ENCODE measurements at places on chromosomes 16 and 17.

DNA sequence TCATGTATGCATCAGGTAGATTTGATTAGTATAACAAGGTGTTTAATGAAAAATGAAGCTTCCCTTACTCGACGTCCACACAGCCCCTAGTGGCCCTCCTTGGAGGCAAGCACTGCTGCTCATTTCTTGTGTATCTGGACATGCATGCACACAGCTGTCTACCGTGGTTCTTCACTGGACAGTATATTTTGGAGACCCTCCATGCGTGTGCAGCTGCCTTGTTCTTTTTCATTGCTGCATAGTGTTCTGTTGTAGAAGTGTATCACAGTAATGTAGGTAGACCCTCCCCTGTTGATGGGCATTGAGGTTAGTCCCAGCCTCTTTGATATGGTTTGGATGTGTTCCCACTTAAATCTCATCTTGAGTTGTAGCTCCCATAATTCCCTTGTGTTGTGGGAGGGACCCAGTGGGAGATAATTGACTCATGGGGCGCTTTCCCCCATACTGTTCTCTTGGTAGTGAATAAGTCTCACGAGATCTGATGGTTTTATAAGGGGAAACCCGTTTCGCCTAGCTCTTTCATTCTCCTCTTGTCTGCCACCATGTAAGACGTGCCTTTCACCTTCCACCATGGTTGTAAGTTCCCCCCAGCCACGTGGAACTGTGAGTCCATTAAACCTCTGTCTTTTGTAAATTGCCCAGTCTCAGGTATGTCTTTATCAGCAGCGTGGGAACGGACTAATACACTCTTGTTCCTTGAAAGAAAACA, 6.3 kb downstream of the CMIP start:
- no peak for DNase-seq

DNA sequence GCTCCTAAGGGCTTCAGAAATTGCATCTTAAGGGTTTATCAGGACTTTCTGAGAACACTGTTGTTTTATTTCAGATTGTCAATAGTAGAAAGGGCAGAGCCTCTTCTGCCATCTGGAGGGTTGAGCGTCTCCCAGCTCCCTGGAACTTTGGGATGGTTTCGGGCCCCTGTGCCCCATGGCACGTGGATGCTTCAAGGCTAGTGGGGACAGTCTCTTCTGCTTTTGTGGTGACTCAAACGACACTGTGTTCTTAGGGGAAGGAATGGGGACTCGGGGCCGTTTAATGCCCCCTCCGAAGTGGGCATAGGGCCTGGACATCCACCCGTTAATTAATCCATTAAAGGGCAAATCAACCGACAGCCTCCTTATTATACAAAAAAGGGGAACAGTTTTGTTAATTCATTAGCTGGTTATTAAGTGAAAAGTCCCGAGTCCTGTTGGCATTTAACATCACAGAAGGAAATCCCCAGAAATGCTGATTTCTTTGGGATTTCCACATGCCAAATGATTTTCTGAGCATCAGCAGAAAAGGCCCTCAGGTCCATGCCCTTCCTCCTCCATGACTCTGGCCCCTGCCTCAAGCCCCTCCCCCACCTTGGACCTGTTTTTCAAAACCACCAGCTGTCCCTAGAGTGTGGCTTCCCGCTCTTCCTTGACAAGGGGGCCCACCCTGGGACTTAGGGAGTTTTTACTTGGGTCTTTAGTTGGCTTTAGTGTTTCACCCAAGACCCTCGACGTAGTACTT, 68.7 kb downstream of the ARSG start:
- DNase-seq = no peak

DNA sequence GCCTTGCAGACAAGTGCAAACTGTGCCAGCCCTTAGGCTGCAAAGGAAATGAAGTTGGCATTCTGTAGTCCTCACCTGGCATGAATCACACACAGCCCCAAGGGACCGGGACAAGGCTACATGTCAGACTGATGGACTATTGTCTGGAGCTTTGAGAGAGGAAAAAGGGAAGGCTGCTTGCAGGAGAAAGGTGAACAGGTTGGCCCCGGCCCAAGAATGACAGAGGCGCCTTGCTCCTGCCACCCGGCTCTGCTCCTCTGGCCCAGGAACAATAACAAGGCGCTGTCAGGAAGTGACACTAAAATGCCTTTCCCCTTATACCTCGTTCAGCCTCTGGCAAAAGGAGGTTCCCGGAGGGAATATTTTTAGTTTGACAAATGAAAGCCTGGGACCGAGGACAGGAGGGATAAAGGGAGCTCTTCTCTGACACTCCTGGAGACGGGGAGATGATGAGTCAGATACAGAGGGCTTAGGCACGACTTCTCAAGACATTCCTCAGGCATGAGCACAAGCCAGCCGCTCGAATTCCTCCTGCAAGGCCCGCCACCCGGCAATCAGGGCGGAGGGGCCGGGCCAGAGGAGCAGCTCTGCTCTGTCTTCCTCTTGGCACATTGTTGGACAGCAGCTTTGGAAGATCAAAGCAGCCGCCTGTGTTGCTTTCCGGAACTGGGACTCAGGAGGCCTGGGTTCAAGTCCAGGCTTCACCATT, 105.8 kb downstream of the NOG start:
- no peak for DNase-seq

DNA sequence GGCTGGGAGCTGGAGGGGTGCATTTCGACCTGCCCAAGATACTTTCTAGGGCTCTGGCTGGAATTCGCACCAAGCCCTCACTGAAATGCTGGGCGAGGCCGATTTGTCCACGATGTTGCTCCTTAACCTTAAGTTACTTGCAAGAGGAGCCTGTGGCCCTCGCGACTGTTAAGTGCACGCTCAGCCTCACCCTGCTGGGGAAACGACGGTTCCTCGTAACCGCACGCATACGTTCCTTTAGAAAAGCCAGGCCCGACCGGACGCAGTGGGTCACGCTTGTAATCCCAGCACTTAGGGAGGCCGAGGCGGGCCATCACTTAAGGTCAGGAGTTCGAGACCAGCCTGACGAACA, 607 bp upstream of the NCOR1 start:
- DNase-seq = peak; percentile 1

DNA sequence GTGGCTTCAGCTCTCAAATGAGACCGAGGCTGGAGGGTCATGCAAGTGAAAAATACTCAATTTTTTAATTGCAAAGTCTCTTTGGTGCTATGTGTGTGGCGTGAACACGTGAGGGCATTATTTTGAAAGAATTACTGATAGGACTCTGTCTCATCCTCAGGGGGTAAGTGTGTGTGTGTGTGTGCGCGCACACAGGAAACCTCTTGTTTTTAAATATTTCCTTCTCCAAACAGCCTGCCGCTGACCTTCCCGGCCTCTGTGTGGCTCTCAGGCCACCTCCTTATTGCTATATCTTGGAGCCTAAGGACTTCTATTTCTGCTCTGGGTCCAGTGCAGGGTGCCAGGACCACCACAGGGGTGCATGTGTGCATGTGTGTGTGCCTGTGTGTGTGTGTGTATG, 99.7 kb downstream of the CMIP start:
- no peak for DNase-seq

- DNase-seq = no peak
These were observed 4.3 kb upstream of the GP2 start for GRCh38 chr16:20331635-20332034.

DNA sequence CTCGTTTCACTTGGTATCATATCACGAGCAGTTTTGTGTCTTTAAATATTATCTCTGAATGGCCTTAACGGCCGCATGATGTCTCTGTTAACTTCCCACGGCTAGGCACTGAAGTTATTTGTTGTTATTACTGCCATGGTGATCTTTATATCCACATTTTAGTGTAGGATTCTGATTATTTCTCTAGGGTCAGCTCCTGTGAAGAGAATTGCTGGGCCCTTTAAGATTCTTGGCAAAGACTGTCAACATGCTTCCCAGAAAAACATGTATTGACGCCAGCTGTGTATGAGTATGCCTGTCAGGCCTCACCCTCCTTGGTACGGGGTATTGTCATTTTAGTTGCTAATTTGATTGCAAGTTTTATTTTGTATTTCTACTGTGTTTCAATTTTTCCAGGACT, 263.5 kb downstream of the SNX29 start:
- no peak for DNase-seq

DNA sequence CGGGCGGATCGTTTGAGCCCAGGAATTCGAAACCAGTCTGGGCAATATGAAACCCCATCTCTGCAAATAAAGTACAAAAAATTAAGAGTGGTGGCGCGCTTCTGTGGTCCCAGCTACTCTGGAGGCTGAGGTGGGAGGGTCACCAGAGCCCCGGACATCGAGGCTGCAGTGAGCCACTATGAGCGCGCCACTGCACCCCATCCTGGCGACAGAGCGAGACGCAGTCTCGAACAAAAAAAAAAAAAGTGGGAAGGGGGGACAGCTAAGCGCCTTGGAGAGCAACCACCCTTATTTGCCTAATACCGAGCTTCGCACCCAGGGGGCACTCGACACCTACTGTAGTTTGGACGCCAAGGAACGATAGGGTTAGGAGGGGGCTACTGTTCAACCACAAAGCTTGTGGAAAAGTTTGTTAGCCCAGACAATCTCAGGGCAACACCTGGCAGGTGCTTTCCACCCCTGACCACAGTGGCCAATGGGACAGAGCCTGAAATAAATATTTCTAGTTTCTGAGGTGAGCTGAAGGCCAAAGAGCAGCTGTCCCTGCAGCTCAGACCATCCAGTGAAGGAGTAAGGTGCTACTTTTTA, 847 bp upstream of the PSMC3IP start:
- peak; percentile 54 for DNase-seq

- no peak for DNase-seq
These were observed 392.4 kb upstream of the TNRC6C start for GRCh38 chr17:77566151-77566550.

DNA sequence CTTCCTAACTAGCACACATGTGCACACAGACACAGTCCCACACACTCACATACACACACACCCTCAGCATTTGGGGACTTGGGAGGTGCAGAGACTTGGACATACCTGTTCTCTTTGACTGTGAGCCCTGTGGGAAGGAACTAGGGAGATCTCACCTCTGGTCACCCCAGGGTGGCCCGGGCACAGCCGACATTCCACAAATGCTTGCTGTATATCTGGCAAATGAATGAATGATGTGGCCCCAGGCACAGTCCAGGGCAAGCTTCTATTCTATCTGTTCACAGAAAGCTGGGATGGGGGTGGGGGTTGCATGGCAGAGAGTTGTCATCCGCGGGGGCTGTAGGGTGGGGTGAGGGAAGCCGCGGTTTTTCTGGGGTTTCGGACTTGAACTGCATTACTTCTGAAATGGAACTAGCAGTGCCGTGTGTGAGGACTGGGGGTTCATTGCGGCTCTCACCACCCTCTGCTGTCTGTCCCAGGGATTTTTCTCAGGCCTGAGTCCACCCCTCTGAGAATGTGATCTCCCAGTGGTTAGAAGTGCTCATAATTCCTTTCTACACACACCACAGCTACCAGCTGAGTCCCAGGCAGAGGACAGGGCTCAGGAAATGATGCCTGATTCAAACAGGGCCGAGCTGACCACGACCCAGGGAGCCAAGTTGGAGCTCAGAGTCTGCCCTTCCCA, 3.3 kb upstream of the RIPOR1 start:
- no peak for DNase-seq

DNA sequence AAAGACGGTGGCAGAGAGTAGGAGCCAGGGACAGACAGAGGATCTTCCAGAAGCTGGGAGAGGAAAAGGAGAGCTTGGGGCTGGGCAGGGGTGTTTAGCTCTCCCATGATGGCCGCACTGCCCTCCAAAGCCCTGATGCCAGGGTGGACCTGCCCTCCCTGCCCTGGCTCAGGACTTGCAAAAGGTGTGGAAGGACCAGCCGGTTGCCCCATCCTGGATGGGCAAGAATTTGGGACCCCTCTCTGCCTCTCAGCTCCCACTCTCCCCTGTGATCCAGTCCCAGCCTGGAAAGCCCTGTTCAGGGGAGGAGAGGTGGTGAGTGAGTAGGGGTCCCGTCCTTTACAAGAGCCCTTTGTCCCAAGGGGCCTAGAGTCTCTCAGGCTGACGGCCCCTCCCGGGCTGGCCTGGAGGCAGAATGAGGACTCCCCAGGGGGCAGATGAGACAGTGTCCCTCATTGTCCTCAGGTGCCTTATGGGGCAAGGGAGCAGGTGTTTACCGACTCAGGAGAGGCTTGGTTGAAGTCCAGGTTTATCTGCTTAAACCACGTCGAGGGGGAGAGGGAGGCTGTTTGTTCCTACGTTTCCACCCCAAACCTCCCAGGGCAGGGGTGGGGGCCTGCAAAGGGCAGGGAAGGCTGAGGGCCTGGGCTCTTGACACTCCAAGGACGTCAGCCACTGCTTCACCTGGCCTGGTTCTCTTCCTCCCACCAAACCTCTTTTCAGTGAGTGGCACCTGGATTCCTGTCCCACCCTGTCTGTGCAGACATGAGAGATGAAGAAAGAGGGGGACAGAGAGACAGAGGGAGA, 19.3 kb upstream of the ITGA3 start:
- no peak for DNase-seq

DNA sequence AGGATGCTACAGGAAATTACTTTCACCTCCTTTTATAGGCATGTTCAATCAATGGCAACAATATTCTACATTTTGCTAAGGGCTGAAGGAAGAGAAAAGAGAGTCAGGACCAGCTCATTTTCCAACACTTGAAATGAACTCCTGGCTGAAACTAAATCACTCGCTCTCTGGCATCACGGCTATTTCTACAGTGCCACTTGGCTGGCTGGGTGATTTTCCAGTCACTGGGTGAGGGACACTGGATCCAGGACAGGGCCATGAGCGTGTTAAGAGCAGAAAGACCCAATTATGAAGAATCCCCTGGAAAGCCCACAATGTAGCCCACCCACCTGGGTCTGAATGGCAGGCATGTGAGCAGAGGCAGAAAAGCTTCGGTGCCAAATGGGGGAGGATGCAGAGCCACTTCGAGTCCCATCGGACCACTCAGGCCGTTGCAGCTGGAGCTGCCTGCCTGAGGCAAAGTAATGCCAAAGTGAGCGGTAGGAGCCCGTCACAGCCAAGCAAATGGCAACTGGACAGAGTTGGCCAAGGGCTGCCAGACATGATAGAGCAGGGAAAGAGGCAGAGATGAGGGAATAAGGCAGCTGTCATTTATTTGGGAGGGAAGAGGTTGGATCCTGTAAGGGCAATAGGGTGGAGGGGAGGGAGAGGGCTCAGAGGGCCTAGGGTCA, 246.2 kb downstream of the STX8 start:
- DNase-seq = no peak

GRCh38 chr16:14013571-14014283, 57.4 kb upstream of the MRTFB start:
- DNase-seq = no peak

GRCh38 chr16:3187798-3188674, at the start of gene OR1F1:
OR1F1 (plus strand) TSS chr16:3188204.
- DNase-seq = peak; percentile 49

GRCh38 chr16:11576427-11577289, 10.1 kb downstream of the LITAF start:
- no peak for DNase-seq

DNA sequence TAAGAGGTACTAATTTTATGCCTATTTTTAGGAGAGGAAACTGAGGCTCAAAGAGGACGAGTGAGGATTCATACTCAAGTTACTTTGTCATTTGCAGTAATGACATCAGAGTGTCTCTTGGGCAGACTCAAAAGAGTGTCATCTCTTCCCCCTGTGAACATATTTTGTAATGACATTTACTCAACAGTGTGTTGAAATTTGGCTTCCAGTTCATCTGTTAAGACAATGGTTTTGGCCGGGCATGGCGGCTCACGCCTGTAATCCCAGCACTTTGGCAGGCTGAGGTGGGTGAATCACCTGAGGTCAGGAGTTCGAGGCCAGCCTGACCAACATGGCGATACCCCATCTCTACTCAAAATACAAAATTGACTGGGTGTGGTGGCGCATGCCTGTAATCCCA, 28.9 kb downstream of the WFDC1 start:
- DNase-seq = no peak

All from stimulated activated CD8-positive, alpha-beta memory T cell treated with anti-CD3 and anti-CD28 coated beads, Interleukin-4, amount 100 ng/mL, for 24 hours (primary cell).